ENCODE measurements at places on chromosomes 6 and 20.
A peak's percentile ranks its signal among the peaks of the same experiment; 100 is the strongest.

- DNase-seq = no peak
These were observed 117.4 kb downstream of the FAXC start for GRCh38 chr6:99232056-99232455.

- peak; percentile 29 for DNase-seq
These were observed 9.6 kb downstream of the LEMD2 start for GRCh38 chr6:33779290-33779689.

DNA sequence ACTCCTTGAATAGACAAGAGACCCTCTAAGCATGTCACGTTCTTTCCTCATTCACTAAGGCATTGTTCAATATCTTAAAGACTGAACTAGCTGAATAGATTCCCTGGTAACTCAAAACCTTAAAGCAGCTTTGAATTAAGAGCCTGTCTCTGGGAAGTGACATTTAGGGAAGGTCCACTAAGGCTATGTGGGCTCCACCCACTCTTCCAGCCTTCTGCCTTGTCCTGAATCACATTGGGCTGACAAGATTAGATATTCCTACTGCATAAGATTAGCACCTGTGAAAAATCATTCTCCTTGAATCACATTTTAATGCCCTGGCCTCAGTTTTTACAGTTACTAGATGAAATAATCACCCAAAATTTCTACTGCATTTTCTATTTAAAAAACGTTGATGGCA, 36.3 kb downstream of the CLIC5 start:
- no peak for DNase-seq

DNA sequence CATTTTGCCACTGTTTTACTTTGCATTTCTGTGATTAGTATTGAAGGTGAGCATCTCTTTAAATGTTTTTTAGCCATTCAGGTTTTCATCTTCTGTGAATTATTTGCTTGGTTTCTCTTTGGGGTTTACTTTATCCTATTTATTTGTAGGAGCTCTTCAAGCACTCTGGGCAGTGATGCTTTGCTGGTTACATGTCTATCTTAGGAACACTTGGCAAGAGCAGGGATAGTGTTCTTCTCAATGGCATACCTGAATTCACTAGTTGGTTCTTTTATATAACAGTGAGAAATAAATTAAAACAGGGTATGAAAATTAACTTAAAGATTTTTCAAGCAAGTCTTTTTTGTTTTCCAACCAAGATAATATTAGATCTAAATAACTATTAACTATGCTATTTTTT, 119.7 kb upstream of the BACH2 start:
- DNase-seq = no peak

- DNase-seq = no peak
These were observed 217.5 kb downstream of the CD83 start for GRCh38 chr6:14335071-14335470.

- DNase-seq = no peak
These were observed 170.7 kb upstream of the SCGN start for GRCh38 chr6:25481267-25481666.

DNA sequence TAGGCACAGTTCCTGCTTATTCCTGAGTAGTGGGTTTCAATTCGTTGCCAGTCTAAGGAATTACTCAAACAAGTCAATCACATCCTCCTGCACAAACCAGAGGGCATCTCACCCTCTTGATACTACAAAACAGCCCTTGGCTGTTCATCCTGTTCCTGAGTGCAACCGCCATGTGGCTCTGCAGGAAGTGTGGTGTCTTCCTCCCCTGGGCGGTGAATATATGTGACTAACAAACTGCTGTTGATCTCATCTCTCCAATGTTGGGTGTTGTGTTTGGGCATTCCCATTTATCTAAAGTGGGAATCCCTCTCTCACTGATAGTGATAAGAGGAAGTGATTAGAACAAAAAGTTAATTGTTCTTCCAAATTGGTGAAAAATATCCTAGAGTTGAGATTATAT, 163.0 kb downstream of the TBX18 start:
- no peak for DNase-seq

DNA sequence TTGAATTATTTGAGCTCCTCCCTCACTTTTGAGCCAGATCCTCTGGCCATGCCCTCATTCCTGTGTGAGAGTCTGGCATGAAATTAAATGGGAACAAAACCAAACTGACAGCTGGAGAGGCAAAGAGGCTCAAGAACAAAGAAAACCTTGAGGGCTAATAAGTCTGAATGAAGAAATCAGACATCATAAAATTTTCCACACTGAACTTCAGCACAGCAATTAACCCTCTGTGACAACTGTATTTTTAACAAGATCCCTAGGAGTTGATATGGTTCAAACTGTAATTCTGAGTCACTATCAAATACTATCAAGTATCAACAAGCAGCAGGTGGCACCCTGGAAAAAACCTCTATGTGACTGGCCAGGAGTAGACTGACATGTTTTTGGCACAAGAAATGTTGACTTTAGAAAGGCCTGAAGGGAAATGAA, 109.4 kb upstream of the EMILIN3 start:
- DNase-seq = peak; percentile 77
